ENCODE measurements at places on chromosomes 2 and 18. TPM values are rescaled to one million over a fixed set of nuclear protein-coding genes. Genes with fewer than 3 reads are reported as not detected.

DNA sequence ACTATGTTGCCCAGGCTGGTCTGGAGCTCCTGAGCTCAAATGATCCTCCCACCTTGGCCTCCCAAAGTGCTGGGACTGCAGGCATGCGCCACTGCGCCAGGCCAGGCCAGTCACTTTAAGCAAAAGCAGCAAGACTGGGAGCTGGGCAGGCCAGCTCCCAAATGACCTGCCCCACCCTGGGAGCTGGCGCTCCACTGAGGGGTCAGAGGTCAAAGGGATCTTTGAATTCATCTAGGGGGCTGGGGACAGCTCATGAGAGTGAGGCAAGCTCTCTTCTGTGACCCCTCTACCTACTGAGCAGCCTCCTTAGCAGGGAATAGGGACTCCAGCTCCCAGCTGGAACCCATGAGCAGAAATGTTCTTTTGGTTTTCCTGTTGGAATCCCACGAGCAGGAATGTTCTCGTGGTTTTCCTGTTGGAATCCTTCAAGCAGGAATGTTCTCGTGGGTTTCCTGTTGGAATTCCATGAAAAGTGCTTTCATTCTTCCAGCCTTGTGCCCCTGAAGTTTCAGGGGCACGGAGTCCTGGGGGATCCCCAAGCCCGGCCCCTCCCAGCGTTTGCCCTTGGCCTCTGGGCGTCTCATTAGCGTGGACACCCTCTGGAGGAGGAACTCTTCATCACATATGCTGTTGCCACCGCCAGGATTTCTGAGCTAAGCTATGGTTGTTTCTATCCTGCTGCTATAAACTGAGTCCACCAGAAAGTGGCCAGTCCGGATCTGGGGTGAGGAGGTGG, 162.0 kb upstream of the HAAO start:
- H3K4me3 ChIP-seq, result no peak overlapping the region
- no peaks in the 10 kb centered on the region for H3K36me3 ChIP-seq
- H3K4me1 ChIP-seq, result peaks cover 10% of the 10 kb centered on the region
- no peak for DNase-seq

- no peaks in the 10 kb centered on the region for H3K27me3 ChIP-seq
- H3K4me3 ChIP-seq, result no peak overlapping the region
- peaks cover 3% of the 10 kb centered on the region for H3K4me1 ChIP-seq
Observed at GRCh38 chr2:163345795-163346573, 389.8 kb downstream of the FIGN start.

- H3K27me3 ChIP-seq, result no peaks in the 10 kb centered on the region
- no peak overlapping the region for H3K4me3 ChIP-seq
- H3K36me3 ChIP-seq, result no peaks in the 10 kb centered on the region
- no peak overlapping the region for H3K27ac ChIP-seq
- no peak for DNase-seq
Observed at GRCh38 chr2:192555740-192556139, 361.0 kb upstream of the TMEFF2 start.

GRCh38 chr2:59528525-59528924, 1024.9 kb downstream of the BCL11A start:
- DNase-seq, result no peak
- no peaks in the 10 kb centered on the region for H3K36me3 ChIP-seq
- H3K27me3 ChIP-seq, result no peaks in the 10 kb centered on the region
- no peak overlapping the region for H3K4me3 ChIP-seq
- H3K4me1 ChIP-seq, result peaks cover 6% of the 10 kb centered on the region

- H3K27me3 ChIP-seq, result no peaks in the 10 kb centered on the region
- peaks cover 14% of the 10 kb centered on the region for H3K4me1 ChIP-seq
- H3K4me3 ChIP-seq, result no peak overlapping the region
- DNase-seq, result no peak
Observed at GRCh38 chr18:9574473-9575115, 39.8 kb downstream of the PPP4R1 start.

GRCh38 chr2:187549951-187550555, 4.2 kb downstream of the TFPI start:
- H3K27ac ChIP-seq, result peak overlapping the region; percentile 72
- no peaks in the 10 kb centered on the region for H3K4me1 ChIP-seq
- H3K27me3 ChIP-seq, result no peaks in the 10 kb centered on the region
- H3K36me3 ChIP-seq, result peaks cover 2% of the 10 kb centered on the region

DNA sequence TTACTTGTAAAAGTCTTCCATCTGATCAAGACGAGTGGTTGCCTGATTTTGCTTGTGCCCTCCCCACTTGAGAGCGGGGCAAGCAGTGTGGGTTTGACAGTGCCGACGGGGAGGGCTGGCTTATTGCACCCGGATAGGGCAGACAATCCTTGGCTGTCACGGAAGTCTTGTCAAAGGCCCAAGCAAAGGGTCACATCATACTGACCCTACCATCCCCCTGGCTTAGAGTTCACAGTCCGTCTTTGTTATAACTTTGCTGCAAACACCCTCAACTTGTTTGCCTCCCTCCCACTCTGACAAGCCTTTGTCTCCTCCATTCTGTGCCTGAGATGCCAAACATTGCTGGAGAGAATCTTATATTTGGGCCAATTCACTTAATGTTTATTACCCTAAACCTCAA, 165.9 kb upstream of the MSH6 start:
- no peak overlapping the region for H3K4me3 ChIP-seq
- no peaks in the 10 kb centered on the region for H3K36me3 ChIP-seq
- no peaks in the 10 kb centered on the region for H3K27me3 ChIP-seq

GRCh38 chr2:73827018-73827417, 1.7 kb upstream of the STAMBP start:
- no peak overlapping the region for H3K27ac ChIP-seq
- H3K36me3 ChIP-seq, result no peaks in the 10 kb centered on the region
- no peaks in the 10 kb centered on the region for H3K27me3 ChIP-seq

DNA sequence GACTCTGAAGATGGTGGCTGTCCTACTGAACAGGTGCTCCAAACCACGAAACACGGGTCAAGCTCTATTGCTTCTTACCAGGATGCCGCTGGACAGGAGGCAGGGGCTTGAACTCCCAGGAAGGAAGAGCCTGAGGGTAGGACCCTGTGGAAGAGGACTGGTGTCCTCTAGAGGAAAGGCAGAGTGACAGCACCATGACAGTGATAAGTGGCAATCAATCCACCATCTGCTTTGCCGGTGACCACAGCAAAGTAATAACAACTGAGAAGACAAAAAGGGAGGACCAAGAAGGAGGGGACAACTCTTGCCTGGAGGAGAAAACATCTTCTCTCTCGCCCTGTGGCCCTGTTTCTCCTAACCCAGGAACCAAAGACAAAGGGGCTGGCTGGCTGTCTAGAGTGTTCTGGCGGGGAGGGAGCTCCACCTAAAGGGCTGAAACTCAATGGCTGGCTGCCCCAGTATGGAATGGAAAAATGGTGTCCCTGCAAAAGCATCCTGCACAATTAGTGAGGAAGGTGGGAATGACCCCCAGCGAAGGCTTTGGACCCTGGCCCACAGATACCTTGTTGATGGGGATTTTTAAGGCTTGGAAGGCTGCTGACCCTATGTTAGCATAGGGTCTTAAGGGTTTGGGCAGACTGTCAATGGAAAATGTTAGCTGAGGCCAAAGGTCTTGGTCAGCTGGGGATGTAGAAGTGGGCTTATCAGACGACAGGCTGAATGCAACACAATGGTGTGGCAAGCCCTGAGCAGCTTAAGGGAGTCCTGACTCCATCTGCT, 35.4 kb downstream of the PROC start:
- no peak overlapping the region for H3K27ac ChIP-seq
- DNase-seq, result no peak
- no peaks in the 10 kb centered on the region for H3K36me3 ChIP-seq
- H3K4me3 ChIP-seq, result no peak overlapping the region

CYP27C1 gene
- 0.04 TPM for polyA plus RNA-seq

GAL3ST2 gene
- polyA plus RNA-seq, result not detected

IL1B gene
- 482 TPM for polyA plus RNA-seq

CROCC2 gene
- polyA plus RNA-seq, result 1.3 TPM

KCNS3 gene
- polyA plus RNA-seq, result 23.5 TPM

Measured in lung (tissue), 17 donors.